CD8-positive, alpha-beta memory T cell (primary cell): ENCODE measurements at places on chromosomes 16 and 17. TPM values are rescaled to one million over a fixed set of nuclear protein-coding genes. Genes with fewer than 3 reads are reported as not detected.

ABCC11 gene
- total RNA-seq = 0.22 TPM

DNA sequence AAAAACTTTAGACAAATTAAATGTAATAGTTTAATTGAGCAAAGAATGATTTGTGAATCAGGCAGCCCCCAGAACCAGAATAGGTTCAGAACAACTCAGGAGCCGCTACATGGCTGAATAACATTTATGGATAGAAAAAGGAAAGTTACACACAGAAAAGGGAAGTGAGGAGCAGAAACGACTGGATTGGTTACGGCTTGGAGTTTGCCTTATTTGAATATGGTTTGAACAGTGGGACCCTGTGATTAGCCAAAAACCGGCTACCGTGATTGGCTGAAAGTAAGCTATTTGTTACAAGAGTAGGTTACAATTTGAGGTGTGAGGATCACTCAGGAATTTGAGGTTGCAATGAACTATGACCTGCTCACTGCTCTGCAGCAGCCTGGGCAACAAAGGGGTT lies 1139.8 kb downstream of the CDH11 start:
- H3K27ac ChIP-seq = no peak overlapping the region
- no peaks in the 10 kb centered on the region for H3K27me3 ChIP-seq
- no peak for DNase-seq
- H3K36me3 ChIP-seq = no peaks in the 10 kb centered on the region
- H3K4me1 ChIP-seq = no peaks in the 10 kb centered on the region

- no peaks in the 10 kb centered on the region for H3K4me1 ChIP-seq
- no peak overlapping the region for H3K4me3 ChIP-seq
- DNase-seq = no peak
These were observed 1362.0 kb downstream of the CDH8 start for GRCh38 chr16:60674241-60674640.

- no peaks in the 10 kb centered on the region for H3K4me1 ChIP-seq
- DNase-seq = no peak
- no peak overlapping the region for H3K4me3 ChIP-seq
- H3K27me3 ChIP-seq = no peaks in the 10 kb centered on the region
These were observed 204.0 kb downstream of the GRIN2A start for GRCh38 chr16:9978160-9978725.

DNA sequence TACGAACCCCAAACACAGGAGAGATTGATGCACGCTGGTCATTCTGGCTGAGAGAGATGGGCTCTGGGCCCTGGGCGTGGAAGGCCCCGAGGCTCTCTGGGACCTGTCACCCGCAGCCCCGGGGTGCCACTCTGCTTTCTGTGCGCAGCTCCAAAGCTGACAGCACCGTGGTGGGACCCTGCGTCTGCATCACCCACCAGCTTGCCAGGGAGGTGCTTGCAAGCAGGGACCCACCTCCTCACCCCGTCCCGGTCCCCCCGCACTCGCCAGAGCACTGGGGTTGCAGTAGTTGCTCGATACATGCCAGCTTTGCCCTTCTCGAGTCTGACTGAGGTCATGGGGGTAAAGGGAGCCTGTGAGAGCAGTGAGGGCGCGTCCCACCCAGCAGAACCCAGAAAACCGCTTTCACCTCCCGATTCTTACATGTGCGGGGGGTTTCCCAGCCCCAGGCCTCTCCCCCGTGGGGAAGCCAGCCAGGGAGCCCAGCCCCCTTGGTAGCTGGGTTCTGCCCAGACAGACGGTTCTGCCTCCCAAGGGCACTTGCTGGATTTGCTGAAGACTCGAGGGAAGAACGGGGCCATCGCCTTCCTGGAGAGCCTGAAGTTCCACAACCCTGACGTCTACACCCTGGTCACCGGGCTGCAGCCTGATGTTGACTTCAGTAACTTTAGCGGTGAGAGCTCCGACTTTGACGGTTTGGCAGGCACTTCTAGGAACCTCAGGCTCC lies 12.5 kb downstream of the CARD14 start:
- H3K4me1 ChIP-seq = no peaks in the 10 kb centered on the region
- DNase-seq = no peak
- H3K36me3 ChIP-seq = no peaks in the 10 kb centered on the region
- H3K27me3 ChIP-seq = no peaks in the 10 kb centered on the region
- H3K4me3 ChIP-seq = no peak overlapping the region

DNA sequence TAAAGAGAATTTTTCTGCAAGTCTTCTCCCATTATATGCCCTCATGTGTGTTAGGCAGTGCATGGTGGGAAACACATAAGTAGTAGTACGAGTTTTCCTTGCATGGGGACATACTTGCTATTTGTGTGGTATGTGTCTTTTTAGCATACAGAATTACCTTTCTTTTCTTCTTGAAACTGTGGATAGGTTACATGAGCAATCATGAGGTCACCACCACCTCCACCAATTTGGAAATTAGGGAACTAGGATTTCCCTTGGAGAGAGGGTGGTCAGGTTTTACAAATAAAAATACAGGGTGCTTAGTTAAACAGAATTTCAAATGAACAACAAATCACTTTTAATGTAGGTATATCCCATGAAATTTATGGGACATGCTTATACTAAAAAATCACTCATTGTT lies 16.3 kb upstream of the AMZ2 start:
- no peaks in the 10 kb centered on the region for H3K36me3 ChIP-seq
- DNase-seq = no peak
- H3K27ac ChIP-seq = no peak overlapping the region
- no peak overlapping the region for H3K4me3 ChIP-seq
- peaks cover 16% of the 10 kb centered on the region for H3K4me1 ChIP-seq
- H3K27me3 ChIP-seq = no peaks in the 10 kb centered on the region

- peaks cover 7% of the 10 kb centered on the region for H3K4me1 ChIP-seq
- no peaks in the 10 kb centered on the region for H3K27me3 ChIP-seq
- no peaks in the 10 kb centered on the region for H3K36me3 ChIP-seq
- DNase-seq = peak; percentile 28
These were observed 18.3 kb upstream of the WFIKKN2 start for GRCh38 chr17:50816771-50817751.
